ENCODE measurements at places on chromosomes 2 and 18.

DNA sequence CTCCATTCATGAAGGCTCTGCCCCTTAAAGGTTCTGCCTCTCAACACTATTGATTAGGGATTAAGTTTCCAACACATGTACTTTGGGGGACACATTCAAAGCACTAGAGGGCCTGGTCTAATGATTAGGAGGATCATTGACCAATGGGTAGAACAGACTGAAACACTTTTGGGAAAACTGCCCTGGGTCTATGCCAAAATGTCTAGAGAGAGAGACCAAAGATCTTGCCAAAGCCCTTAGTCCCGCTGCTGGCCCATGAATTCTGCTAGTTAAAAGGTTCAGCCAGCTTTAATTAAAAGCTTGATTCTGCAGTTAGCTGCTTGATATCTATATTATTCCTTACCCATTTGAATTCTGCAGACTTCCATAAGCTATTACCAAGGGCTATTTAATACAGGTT, 613.2 kb downstream of the SLC4A3 start:
- no peak for DNase-seq

DNA sequence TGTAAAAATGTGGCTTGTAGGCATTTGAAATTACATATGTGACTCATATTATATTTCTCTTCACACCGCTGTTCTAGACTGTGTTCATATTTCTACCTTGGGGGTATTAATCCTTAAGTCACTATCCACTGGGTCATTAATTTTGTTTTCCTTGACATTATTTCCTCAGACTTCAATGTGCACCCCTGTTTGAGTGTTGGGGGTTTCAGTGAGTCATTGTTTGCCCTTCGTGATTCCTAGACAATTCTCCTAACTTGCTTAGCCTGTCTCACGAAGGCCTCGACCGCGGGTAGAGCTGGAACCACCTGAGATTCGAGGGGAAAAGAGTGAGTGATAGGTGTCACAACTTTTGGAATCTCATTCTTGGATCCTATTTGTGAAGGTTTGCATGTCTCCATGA, 35.1 kb downstream of the NPAS2 start:
- no peak for DNase-seq

DNA sequence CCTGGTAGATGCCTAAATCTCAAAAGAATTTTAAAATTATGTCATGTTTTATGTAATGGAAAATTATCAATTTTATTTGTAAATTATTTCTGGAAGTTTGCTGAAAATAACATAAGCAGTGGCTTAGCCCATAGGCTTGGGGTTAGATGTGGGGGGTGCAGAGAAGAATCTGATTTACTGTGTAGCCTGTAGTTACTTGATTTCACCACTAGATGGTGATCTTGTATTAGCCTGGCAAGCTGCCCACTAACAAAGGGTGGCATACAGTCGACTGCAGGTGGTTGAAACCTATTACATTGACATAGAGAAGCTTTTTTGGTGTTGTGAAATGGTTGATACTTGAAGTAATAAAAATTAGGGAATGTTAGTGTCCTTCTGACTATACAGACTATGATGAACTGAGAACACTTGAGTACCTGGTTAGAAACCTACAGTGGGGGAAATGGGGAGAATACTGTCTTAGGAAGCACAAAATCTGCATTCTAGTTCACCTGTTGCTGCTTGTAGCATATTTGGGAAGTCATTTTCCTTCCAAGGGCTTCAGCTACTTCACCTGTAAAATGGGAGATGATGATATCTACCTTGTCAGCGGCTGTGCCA, 191.0 kb upstream of the LHCGR start:
- peak; percentile 5 for DNase-seq

DNA sequence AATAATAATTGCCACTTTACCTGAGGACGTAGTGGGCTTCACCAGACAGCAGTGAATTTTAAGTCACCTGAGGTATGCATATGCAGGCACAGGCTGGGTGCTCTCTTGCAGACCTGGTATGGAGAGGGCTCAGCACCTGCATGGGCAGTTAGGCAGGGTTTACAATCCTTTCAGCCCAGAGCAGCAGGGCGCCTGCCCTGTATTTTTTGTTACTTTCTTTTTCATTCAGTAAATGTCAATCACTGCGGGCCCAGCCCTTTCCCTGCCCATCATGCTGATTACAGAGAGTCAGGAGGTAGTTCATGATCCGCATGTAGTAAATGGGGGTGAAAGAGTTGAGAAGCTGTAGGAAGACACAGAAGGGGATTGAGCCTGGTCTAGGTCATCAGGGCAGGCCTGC, 147.0 kb upstream of the ALPP start:
- DNase-seq: no peak

GRCh38 chr2:111898703-111899514, 502 bp downstream of the MERTK start:
- peak; percentile 18 for DNase-seq
